Transverse colon (tissue), 4 donors: ENCODE measurements at places on chromosomes 13 and 19. TPM values are rescaled to one million over a fixed set of nuclear protein-coding genes. Genes with fewer than 3 reads are reported as not detected.

Gene CRB3
- 391 TPM for total RNA-seq

Gene SELENOV
- not detected for total RNA-seq

Gene ELSPBP1
- not detected for total RNA-seq

Gene LRFN3
- total RNA-seq = 48.6 TPM

Gene SCN1B
- total RNA-seq = 0.60 TPM

Gene ATP8A2
- 0.55 TPM for total RNA-seq

Gene RPS5
- total RNA-seq = 1,129 TPM

Gene FTL
- total RNA-seq = 3,753 TPM

Gene DNAJC3
- 45.6 TPM for total RNA-seq

Gene IFI30
- total RNA-seq = 10.0 TPM

Gene TGFBR3L
- not detected for total RNA-seq

Gene PALM
- total RNA-seq = 16.7 TPM

Gene PCSK4
- total RNA-seq = 11.9 TPM

Gene LHB
- total RNA-seq = not detected

Gene ZNF320
- 6.7 TPM for total RNA-seq

Gene DHDH
- total RNA-seq = 4.9 TPM
